Naive thymus-derived CD4-positive, alpha-beta T cell (primary cell): ENCODE measurements at places on chromosomes 12 and 14. TPM values are rescaled to one million over a fixed set of nuclear protein-coding genes. Genes with fewer than 3 reads are reported as not detected.

GRCh38 chr12:93115198-93115601 lies 186.1 kb upstream of the EEA1 start:
- DNase-seq: no peak

The FAM90A1 gene
- polyA plus RNA-seq: not detected

DNA sequence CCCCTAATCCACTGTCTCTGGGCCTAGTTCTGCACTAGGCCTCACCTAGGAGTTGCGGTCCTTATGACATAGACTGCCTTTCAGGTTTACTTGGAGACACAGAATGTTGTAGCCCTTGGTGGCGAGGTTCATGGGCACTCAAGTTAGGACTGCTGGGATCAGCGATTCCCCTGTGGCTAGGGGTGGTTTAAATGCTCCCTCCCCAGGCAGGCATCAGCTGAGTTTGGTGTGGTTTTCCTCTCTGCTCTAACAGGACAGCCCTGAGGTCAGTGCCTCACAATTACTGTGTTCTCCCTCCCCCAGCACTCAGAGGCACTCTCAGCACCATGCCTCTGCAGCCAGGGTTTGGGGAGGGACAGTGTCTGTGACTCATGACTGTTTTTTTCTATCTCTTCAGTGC lies 22.2 kb upstream of the RDH16 start:
- no peak for DNase-seq

- no peak for DNase-seq
Observed at GRCh38 chr14:101009531-101009930, 106.0 kb upstream of the RTL1 start.

The KLRC1 gene
- polyA plus RNA-seq: not detected
